ENCODE measurements at places on chromosomes 6 and 20. TPM values are rescaled to one million over a fixed set of nuclear protein-coding genes. Genes with fewer than 3 reads are reported as not detected.

DNA sequence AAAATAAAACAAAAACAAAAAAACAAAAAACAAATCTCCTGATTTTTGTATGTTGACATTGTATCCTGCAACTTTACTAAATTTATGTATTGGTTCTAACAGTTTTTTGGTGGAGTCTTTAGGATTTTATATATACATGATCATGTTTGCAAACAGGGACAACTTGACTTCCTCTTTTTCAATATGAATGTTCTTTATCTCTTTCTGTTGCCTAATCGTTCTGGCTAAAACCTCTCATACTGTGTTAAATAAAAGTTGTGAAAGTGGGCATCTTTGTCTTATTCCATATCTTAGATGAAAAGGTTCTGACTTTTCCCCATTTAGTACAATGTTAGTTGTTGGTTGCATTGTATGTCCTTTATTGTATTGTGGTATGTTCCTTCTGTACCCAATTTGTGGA lies 261.7 kb upstream of the NOX3 start:
- no peak overlapping the region for H3K4me3 ChIP-seq
- no peaks in the 10 kb centered on the region for H3K27me3 ChIP-seq
- H3K27ac ChIP-seq, result no peak overlapping the region
- no peak for DNase-seq
- peaks cover 2% of the 10 kb centered on the region for H3K4me1 ChIP-seq
- H3K36me3 ChIP-seq, result no peaks in the 10 kb centered on the region

DNA sequence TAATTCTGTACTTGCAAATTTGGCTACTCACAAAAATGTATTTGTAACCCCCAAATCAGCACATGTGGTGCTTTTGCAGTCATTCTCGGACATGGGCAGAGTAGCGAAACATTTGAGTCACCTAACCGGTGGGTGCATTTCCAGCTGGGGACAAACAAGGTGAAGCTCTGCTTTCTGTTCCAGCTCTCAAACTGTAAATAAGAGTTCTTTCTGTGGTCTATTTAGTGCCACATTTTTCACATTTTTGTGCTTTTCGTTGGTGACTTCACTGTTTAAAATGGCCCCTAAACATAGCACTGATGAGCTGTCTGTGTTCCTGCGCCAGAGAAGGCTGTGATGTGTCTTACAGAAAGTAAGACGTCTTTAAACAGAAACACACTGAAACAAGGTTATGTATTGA lies 244.5 kb downstream of the CDC5L start:
- no peak overlapping the region for H3K27ac ChIP-seq
- no peaks in the 10 kb centered on the region for H3K36me3 ChIP-seq
- no peak for DNase-seq
- peaks cover 30% of the 10 kb centered on the region for H3K27me3 ChIP-seq
- H3K4me3 ChIP-seq, result no peak overlapping the region

SLC22A2 gene
- not detected for total RNA-seq

GRCh38 chr6:113364766-113365165 lies 492.4 kb upstream of the MARCKS start:
- H3K27ac ChIP-seq, result no peak overlapping the region
- H3K36me3 ChIP-seq, result no peaks in the 10 kb centered on the region
- no peak for DNase-seq
- no peak overlapping the region for H3K4me3 ChIP-seq

DNA sequence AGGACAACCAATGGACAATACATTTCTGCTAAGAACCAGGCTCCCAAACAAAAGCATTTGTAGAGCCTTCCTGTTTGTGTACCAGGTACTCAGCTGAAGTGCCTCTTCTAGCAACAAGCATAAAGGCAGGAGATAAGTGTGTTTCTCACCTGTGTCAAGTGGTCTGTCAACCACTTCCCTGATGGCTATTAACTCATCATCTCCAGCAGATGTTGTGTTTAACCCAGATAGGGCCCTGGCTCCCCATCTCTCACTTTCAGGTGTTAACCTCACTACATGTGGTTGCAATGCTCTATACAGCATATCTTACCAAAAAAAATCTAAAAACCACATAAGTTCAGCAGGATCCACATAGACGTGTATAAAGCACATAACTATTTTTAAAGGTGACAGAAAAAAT lies 9.6 kb upstream of the IL17A start:
- no peaks in the 10 kb centered on the region for H3K36me3 ChIP-seq
- peaks cover 21% of the 10 kb centered on the region for H3K4me1 ChIP-seq
- DNase-seq, result no peak
- H3K27me3 ChIP-seq, result no peaks in the 10 kb centered on the region

FILIP1 gene
- 0.08 TPM for total RNA-seq

FRK gene
- total RNA-seq, result 0.02 TPM
